ENCODE measurements at places on chromosomes 5 and 9.

DNA sequence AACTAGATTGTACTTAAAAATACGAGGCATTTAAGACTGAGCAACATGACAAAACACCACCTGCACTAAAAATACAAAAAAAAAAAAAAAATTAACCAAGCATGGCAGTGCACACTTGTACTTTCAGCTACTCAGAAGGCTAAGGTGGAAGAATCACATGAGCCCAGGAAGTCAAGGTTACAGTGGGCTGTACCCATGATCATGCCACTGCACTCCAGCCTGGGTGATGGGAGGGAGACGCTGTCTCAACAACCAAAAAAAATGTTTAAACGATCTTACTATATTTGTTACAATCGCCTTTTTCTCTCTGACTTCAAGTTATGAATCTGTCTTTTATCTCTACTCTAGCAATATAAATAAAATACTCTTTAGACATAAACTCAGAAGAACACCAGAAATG, 1454.3 kb downstream of the MAT2B start:
- ATAC-seq = no peak

- no peak for ATAC-seq
Measured at GRCh38 chr5:180304431-180305375, 12.8 kb upstream of the MAPK9 start.

DNA sequence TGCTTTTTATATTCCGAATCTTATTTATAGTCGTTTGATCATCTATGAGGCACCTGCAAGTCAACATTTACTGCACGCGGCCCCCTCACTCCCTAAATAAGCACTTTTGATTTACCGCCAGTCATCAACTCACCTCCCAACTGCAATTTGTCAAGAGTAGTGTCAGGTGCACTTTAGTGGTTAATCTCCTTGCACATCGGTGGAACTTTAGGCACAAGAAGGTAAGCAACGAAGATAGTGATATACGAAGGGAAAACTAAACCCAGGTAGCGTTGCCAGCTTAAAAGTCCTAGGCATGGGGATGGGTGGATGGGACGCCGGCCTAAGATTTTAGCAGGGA, 513 bp upstream of the RNF180 start:
- no peak for ATAC-seq

DNA sequence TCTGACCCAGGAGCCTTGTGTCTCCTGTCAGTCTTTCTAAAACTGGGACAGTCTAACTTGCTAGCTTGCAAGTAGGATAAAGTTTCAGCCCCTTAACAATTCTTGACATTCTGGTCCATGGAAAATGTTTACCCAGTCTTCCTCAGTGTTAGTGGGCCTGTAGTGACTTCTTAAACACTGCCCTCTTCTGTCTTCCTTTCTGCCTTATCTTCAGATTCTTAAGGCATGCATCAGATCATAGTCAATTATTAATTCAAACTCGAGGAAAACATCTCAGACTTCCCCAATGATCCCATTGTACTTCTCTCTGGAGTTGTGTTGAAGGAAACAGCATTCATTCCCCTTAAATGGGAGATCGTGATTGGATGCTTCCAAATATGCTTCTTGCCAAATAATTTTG, 1199.8 kb downstream of the DTWD2 start:
- no peak for ATAC-seq

- no peak for ATAC-seq
Measured at GRCh38 chr9:22813529-22813928, 366.9 kb downstream of the DMRTA1 start.

GRCh38 chr5:132464156-132464939, 26.2 kb downstream of the IRF1 start:
- peak; percentile 9 for ATAC-seq

GRCh38 chr9:76534026-76534425, 75.0 kb downstream of the GCNT1 start:
- ATAC-seq = no peak

DNA sequence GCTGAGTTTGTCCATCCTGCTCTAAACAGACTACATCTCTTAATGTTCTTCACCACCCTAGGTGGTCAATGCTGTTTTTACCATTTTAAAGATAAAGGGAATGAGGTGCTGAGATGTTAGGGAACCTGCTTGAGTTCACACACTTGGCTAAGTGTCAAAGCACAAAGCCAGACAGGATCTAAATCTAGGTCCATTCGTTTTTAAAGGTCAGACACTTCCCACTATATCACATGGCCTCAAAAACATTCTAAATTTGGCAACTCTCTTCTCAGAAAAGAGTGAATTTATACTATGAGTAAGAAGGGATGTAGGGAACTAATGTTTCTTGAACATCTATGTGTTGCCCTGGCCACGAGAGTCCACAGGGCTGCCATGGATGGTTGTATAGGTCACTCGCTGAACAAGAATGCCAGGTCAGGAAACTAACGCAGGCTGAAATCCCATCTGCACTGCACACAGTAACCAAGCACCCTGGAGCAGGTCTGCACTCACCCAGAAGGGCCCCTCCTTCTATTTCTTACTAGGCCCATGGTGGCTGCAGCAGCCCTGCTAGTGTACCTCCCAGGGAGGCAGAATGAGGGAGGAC, 213.0 kb downstream of the SPOCK1 start:
- ATAC-seq = no peak

DNA sequence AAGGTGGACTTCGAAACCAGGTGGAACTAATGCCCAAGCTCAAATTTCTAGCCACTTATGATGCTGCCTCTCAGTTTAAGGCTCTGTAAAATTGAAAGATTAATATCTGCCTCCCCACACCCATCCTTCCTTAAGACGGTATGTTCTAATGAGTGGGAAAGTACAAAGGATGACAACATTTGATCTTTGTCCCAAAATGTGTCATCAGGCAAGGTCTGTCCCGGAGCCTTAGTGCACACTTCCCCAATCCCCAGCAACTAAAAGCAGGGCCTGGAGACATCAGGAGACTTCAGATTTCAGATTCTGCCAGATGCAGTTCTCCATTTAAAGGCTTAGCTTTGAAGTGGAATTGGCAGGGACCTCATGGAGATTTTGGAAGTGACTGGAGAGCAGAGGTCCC, 316.5 kb downstream of the ASTN2 start:
- no peak for ATAC-seq

GRCh38 chr5:163190784-163191183, 246.6 kb upstream of the CCNG1 start:
- no peak for ATAC-seq

- no peak for ATAC-seq
Measured at GRCh38 chr9:114327749-114328148, 1.9 kb upstream of the ORM2 start.

DNA sequence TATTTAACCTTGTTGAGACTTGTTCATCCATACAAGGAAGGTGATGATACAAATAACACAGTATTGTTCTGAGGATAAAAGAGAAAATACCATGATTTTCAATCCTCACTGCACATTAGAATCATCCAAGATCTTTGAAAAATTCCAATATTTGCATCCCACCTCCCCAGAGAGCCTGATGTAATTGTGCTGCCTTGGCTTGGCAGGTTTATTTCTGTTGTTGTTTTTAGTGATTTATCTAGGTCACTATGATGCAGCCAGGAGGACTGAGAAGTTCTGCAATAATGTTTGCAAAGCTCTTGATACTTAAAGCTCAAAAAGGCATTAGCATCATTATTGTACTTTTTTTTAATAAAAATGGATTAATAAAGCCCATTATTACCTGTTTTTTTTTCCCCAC, 67.0 kb upstream of the NMUR2 start:
- no peak for ATAC-seq

DNA sequence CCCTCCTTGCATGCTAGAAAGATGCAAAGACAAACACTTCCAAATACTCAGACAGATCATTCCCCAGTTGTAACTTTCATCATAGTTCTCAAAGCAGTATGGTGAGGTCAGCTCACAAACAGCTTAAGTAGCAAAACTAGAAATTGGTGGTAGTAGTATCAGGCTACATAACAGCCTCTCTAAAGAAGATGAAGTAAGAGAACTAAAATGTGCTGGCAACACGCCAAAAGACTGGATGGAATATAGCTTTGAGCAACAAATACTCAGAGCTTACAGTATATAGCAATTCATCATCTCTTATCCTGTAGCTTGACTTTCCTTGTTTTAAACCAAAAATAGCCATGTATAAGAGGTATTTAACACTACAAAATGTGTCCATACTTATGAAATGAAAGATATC, 7.5 kb downstream of the PFDN1 start:
- ATAC-seq = no peak

GRCh38 chr9:33230756-33231622, 9.0 kb upstream of the SPINK4 start:
- ATAC-seq = no peak

GRCh38 chr9:135657416-135657815, 5.7 kb upstream of the LCN9 start:
- no peak for ATAC-seq

DNA sequence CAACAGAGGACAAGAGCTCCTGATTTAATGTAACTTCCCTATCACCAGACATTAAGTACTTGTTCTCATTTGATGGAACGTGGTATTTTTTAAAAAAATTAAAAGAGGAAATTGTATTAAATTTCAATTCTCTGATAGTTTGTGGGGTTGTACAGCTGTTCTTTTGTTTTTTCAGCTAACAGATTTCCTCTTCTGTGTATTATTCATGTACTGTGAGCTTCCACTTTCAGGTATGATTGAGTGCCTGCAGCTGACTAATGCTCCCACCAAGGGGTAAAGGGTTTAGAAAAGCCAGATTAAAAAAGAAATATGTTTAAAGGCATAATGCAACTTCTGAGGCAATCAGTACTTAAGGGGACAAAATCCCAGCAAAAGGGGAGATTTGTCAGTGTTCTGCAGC, 117.7 kb upstream of the ACTBL2 start:
- ATAC-seq = peak; percentile 40

DNA sequence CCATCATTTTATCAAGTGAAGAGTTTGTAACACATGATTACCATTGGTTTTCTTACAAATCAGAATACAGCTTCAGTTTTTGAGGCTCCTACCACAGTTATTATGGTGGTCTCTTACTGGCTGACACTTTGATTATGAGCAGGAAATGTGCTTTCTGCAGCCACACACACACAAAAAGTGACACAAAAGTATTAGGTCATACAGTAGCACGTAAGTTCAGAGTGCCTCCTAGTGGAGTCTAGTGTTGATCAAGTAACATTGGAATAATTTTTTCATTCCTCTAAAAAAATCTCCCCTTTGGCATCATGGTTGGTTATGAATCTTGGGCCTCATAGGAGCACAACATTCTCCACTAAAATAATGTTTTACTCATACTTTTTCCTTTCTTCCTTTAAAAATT, 37.6 kb downstream of the PAM start:
- peak; percentile 37 for ATAC-seq
